ENCODE measurements at places on chromosomes 5 and 9.

DNA sequence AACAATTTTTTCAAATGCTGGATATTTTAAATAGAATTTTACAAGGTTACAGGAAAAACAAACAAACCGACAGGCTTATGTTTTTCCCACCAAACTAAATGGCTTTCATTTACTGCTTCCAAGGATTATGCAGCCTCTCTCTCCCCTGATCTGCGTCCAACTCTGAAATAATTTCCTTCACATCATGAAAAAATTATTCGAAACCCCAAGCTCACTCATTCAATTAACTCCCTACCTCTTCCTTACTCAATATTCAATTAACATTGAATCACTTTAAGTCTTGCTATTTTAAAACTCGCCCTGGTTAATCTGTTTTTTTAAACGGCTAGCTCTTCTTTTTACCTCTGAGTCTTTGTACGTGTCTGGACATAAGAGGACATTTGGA lies 336.2 kb downstream of the AGTPBP1 start:
- DNase-seq: no peak

DNA sequence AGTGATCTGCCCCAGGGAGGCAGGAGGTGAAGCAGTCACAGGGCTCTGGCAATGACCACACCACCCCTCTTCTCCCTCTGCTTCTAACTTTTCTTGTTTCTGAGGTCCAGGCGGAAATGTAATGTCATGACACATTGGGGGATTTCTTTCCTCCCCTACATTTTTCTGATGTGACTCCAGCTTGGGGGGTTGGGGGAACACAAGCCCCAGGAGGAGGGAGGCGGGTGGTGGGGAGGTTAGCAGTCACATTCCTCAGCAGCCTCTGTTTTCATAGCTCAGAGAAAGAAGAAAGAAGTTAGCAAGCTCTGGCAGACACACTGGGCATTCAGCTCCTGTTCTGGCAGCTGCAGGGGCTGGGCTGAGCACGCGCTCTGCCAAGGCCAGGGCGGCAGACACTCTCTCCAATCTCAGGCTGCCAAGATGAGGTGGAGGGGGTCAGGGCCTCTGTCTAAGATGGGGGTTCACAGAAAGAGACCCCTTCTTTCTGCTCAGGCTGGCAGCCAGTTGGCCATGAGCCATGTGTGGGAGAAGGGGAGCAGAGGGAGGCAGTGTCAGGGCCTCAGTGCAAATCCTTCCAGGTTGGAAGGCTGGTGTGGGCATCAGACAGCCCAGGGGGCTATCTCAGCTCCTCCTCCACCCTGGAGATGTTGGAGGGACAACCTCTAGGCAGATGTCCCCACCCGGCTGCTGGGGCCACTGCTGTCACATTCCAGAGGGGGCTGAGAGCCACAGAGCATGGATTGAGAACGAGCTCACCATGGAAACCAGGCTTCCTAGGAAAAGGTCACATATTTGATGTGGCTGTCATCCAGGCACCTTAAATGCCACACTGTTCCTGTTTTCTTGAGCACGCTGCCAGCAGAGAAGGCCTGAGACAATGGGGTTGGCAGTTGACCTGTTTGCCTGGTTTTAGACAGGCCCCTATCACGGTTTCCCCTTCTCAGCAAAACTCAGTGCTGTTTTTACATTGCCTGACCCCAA lies 20.1 kb upstream of the PFDN1 start:
- DNase-seq: no peak

DNA sequence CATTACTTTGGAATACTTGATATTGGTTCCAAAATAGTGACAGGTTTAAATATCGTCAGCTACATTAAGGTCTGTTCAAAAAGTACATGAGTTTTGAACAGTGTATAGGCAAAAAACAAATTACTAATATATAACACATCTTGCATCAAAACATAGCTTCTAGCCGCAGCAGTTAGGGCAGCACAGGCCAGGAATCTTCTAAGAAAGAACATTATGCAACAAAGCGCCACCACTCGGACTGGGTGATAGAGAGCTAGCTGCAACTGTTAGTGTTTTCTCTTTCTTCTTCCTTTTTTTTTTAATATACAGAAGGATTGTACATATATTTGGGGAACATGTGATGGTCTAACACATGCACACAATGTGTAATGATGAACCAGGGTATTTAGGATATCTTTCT lies 504.5 kb downstream of the NR2F1-AS1 start:
- DNase-seq: no peak

- no peak for DNase-seq
These were observed at the start of gene PRDM9 for GRCh38 chr5:23507278-23507685. PRDM9 (plus strand) TSS chr5:23507609; CDS start chr5:23509034, 1,425 bp downstream.

GRCh38 chr9:135357863-135358551 lies 121.6 kb upstream of the PPP1R26 start:
- DNase-seq: no peak

DNA sequence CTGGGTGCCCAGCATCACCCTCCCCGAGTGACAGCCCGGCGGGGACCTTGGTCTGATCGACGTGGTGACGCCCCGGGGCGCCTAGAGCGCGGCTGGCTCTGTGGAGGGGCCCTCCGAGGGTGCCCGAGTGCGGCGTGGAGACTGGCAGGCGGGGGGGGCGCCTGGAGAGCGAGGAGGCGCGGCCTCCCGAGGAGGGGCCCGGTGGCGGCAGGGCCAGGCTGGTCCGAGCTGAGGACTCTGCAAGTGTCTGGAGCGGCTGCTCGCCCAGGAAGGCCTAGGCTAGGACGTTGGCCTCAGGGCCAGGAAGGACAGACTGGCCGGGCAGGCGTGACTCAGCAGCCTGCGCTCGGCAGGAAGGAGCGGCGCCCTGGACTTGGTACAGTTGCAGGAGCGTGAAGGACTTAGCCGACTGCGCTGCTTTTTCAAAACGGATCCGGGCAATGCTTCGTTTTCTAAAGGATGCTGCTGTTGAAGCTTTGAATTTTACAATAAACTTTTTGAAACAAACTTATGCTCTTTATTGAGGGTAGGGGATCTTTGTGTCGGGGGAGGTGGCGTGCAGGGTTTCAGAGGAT lies 1.3 kb downstream of the GADD45G start:
- DNase-seq: peak; percentile 55
